Stimulated activated CD4-positive, alpha-beta T cell treated with anti-CD3 and anti-CD28 coated beads, Interleukin-2, amount 100 ng/mL, for 24 hours (primary cell): ENCODE measurements at places on chromosomes 5 and 9.

DNA sequence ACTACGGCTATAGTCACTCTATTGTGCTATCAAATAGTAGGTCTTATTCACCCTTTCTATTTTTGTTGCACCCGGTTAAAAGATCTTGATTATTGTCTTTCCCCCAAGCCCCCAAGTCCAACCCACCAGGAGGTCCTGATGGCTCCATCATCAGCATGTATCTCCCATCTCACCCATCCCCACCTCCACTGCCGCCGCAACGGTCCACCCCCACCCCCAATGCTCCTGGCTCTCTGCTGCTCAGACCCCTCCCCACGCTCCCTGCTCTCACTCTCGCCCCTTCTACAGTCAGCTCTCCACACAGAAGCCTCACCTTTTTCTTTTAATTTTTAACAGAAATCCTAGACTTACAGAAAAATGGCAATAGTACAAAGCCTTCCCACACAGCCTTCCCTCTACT is 51.5 kb upstream of the SH3PXD2B start:
- no peak for DNase-seq

- DNase-seq: no peak
Measured at GRCh38 chr5:122615832-122616231, 159.0 kb upstream of the SNX2 start.

- DNase-seq: no peak
Measured at GRCh38 chr5:74851684-74852353, 14.4 kb downstream of the FAM169A start.

DNA sequence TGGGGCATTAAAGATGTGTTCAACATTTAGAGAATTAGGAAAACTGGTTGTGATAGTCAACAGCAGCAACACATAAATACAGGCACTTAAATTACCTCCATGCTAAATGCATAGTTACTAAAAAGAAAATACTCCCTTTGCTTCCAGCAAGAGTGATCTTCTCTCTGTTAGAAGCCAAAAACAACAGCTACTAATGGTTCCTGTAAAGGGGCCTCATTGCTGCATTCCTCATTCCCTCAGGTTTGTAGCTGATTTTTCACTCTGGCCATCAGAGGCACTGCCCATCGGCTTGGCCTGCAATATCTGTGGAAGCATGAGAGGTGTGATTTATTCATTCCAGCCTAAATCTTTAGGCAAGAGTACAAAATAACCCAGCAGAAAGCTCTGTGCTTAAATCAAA is 466.0 kb upstream of the ADAMTS16 start:
- no peak for DNase-seq

- DNase-seq: no peak
Measured at GRCh38 chr9:112200711-112201110, 25.6 kb upstream of the SUSD1 start.

GRCh38 chr9:30591461-30591860 is 1793.0 kb upstream of the ACO1 start:
- no peak for DNase-seq

- no peak for DNase-seq
Measured at GRCh38 chr9:135506327-135507103, 6.0 kb downstream of the MRPS2 start.

DNA sequence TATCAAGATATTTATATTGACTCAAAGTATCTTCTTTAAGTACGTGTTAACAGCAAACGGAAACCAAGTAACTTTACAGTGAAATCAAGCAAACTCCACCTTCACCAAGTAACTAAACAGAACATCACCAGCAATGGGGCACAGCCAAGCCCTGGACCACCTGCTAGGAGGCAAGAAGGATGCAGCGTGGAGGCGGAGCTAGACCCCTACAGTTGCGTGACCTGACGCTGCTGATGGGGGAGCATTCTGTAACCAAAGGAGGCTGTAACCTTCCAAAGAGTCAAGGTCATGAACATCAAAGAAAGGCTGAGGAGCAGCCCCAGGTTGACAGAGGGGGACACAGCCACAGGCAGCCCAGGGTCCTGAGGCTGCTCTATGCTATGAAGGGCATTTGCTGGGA is 6.1 kb downstream of the VAV2 start:
- no peak for DNase-seq

DNA sequence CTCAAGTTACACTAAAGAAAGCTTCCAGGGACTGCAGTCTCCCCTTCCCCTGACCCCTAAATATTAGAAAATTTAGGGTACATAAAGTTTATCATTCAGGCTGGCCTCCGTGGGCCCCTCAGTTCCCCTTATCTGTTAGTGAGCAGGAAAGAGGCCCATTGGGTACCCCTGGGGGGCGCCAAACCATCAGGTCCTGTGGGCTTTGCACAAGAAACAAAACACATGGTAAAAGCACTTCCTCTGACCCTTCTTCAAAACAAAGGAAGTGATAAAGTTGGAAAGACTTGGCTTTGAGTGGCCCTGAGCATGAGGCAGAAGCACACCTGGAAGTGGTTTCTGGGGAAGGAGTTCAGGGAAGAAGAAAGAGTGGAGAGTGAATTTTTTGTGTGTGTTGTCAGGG is 213.0 kb downstream of the SMARCA2 start:
- DNase-seq: no peak

- DNase-seq: peak; percentile 81
Measured at GRCh38 chr9:99184475-99185347, 37.0 kb downstream of the ALG2 start.

DNA sequence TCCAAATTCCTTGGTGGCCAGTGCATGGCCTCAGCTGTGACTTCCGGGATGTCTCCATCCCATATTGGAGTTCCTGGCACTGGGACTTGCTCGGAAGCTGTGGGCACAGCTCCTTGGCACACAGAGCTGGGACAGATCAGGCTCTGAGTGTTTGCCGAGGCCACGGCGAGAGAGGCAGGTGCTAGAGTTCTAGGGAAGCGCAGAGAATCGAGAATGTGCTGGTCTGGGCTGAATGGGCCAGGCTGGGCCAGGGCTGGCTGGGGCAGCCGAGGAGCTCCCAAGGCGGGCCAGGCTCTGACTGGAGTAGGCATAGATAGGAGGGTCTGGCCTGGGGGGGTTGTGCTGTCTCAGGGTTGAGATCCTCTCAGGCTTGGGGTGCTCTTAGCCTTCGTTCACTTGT is 45.4 kb downstream of the HMCN2 start:
- no peak for DNase-seq

- DNase-seq: no peak
Measured at GRCh38 chr5:173730632-173731298, 114.3 kb upstream of the BOD1 start.

GRCh38 chr9:82105729-82106128 is 117.2 kb downstream of the SPATA31D1 start:
- no peak for DNase-seq

DNA sequence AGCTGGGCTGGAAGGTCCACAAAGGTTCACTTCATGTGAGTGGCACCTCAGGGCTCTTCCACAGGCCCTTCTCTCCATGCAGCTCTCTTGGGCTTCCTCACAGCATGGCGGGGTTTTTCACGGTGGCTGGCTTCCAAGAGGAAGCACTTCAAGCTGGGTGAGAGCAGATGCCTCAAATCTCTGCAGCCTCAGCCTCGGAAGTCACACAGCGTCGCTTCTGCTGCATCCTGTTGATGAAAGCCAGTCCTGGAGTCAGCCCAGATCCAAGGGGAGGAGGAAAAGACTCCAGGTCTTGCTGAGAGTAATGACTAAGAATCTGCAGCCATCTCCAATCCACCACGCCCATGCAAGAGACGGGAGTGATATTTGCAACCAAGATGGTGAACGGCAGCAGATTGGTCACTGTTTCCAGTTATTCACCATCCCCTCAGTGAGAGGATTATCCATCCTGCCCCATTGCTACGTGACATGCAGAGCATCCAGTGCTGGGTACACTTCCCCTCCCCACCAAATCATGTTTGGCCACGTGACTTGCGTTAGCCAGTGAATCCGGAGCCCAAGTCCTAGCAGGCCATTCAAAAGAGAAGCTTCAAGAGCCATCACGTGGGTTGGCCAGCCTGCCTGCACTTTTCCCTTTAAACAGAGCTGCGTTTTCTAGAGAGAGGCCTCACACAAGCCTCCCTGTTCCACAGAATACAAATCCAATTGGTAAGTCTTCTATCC is 173.9 kb downstream of the C9orf50 start:
- DNase-seq: no peak

GRCh38 chr9:21974343-21974721 is 19.9 kb downstream of the CDKN2A start:
- no peak for DNase-seq

DNA sequence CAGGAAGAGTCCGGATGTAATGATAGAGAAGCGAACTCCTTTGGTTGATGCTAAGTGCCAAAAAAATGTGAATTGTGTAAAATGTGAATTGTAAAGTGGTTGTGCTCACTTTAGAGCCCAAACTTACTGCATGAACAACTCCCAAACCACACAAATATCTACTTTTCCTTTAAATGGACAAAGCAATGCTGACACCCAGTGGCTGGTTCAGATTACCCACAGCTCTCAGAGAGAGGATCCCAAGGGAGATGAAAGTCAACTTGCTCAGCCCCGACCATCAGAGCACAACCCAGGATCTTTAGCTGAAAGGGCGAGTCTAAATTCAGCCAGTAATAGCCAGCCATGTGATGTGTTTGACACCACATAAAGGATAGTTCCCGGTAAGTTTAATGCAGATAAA is 133.7 kb downstream of the NMUR2 start:
- no peak for DNase-seq

- no peak for DNase-seq
Measured at GRCh38 chr5:51379331-51379700, 3.9 kb upstream of the ISL1 start.

GRCh38 chr5:156295431-156295830 is 31.5 kb upstream of the SGCD start:
- DNase-seq: no peak

DNA sequence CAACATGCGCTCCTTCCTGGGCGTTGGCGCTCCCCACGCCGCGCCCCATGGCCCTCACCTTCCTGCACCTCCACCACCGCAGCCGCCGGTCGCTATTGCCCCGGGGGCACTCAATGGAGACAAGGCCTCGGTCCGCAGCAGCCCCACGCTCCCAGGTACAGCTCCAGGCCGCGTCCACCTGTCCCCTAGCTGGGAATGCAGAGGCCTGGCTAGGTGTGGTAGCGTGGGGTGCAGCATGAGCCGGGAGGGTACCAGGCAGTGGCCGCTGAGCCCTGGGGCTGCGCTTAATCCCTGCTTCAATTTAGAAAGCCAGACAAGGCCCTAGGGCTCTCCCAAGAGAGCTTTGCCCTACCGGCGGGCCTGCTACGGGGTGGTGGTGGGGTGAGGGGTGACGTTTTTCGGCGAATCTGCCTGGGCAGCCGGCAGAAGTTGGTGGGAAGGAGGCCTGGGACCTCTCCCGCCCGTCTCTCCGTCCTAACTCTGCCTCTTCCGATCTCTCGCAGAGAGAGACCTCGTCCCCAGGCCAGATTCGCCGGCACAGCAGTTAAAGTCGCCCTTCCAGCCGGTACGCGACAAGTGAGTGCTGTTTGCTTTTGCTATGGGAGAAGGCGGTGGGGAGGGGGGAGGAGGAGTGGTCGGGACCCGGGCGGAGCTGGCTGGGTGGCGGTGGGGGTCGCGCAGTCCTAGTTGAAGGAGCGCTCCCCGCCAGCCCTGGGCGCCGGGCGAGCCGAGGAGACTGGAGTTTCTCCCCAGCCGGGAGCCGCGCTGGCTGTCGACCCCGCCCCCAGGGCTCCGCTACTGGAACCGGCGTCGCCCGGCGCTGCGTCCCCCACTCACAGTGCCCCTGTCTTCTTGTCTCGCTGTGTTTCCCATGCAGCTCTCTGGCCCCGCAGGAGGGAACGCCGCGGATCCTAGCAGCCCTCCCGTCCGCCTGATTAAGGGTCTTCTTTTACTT is 4.8 kb downstream of the IRX1 start:
- no peak for DNase-seq

DNA sequence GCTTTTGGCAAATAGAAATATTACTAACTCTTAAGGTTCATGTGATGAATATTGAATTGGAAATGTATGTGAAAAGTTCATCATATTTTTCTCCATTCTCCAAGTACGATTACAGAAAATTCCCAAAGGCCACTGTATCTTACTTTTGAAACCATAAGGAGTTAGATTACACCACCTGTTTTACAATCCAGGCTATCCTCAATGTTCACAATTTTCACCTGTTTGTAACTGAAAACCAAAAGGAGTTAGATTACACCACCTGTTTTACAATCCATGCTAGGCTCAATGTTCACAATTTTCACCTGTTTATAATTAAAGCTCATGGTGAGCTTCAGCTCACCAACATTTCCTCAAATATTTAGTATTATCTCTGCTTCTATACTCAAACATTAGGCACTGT is 188.0 kb downstream of the HCN1 start:
- no peak for DNase-seq

DNA sequence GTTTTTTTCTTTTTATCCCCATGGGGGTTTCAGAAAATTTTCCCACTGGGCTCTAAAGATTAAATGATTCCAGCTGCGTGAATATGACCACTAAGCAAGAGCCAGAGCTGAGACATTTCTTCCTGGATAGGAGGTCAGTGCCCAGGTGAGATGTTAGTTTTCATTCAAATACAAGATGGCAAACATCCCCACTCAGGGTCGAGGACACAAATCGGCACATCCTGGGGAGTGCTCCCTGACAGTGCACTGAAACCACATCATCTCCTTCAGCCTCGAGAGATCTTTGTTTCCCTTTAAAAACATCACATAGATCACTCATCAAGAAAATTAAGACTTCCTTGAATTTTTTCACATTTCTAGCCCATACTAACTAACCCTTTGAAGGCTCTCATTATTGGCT is 273.2 kb upstream of the PANK3 start:
- no peak for DNase-seq

DNA sequence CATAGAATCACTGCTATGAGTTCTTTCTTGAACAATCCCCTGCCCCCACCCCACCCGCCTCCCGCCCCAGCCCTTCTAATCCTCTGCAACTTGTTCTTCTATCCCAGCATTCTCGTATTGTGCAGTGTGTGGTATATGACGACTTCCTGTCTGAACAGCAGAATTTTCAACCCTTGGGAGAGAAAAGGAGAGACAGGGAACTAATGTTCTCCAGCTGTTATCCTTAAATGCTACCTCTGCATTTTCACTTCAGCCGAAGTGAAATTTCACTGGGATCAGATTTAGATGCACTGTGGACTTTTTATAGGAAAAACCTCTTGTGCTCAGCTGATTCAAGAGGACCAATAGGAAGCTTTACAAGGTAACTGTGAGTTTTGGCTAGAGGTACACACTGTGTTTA is 2.2 kb downstream of the FBXL7 start:
- DNase-seq: no peak

DNA sequence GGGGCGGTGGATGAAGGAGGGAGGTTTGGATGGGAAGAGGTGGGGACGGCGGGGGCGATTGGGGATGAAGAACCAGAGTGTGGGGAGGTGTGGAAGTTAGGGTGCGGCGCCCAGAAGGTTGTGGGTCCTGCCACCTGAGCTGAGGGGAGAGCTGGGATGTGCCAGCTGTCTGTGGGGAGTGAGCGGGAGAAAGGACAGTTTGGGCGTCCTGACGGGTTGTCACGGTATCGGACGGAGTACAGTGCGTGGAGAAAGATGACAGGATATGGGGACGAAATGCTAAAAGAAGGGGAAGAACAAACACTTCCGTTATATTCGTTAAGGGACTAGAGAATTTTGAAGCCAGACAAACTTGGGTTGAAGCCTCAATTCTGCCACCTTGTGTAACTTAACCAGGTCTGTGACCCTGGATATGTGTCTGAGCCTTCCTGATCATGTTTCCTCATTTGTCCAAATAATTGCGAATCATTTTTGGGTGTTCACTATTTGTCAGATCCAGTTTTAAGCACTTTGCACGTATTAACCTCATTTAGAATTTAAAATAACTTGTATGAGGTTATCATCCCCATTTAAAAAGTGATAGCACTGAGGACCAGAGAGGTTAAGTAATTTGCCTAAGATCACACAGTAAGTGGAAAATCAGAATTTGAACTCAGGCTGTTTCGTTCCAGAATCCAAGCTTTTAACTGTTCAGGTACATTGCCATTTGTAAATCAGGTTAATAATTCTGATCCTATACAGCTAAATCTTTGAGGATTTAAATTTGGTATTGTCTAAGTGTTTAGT is 689 bp downstream of the CNTRL start:
- DNase-seq: no peak
